Stimulated activated CD4-positive, alpha-beta T cell treated with anti-CD3 and anti-CD28 coated beads, Interleukin-4, amount 100 ng/mL, for 1 hour (primary cell): ENCODE measurements at places on chromosomes 6 and 20.

GRCh38 chr20:45782890-45783289, 8.8 kb downstream of the WFDC3 start:
- no peak for DNase-seq

GRCh38 chr6:34189806-34190503, 44.1 kb upstream of the GRM4 start:
- peak; percentile 63 for DNase-seq

- DNase-seq: no peak
Measured at GRCh38 chr20:51271931-51272330, 249.0 kb upstream of the KCNG1 start.

GRCh38 chr6:90179190-90180169, 117.2 kb downstream of the BACH2 start:
- no peak for DNase-seq

- DNase-seq: no peak
Measured at GRCh38 chr6:77463861-77464494, 687 bp upstream of the HTR1B start.

GRCh38 chr6:151071295-151071694, 168.5 kb upstream of the AKAP12 start:
- no peak for DNase-seq
